Tibial nerve (tissue), 4 donors: ENCODE measurements at places on chromosomes 11 and 22. TPM values are rescaled to one million over a fixed set of nuclear protein-coding genes. Genes with fewer than 3 reads are reported as not detected.

OR6X1 gene
- not detected for total RNA-seq

- no peak overlapping the region for H3K4me3 ChIP-seq
- no peak for DNase-seq
- H3K4me1 ChIP-seq: no peaks in the 10 kb centered on the region
- H3K27me3 ChIP-seq: no peaks in the 10 kb centered on the region
Observed at GRCh38 chr22:30717331-30717921, 22.8 kb downstream of the OSBP2 start.

DNA sequence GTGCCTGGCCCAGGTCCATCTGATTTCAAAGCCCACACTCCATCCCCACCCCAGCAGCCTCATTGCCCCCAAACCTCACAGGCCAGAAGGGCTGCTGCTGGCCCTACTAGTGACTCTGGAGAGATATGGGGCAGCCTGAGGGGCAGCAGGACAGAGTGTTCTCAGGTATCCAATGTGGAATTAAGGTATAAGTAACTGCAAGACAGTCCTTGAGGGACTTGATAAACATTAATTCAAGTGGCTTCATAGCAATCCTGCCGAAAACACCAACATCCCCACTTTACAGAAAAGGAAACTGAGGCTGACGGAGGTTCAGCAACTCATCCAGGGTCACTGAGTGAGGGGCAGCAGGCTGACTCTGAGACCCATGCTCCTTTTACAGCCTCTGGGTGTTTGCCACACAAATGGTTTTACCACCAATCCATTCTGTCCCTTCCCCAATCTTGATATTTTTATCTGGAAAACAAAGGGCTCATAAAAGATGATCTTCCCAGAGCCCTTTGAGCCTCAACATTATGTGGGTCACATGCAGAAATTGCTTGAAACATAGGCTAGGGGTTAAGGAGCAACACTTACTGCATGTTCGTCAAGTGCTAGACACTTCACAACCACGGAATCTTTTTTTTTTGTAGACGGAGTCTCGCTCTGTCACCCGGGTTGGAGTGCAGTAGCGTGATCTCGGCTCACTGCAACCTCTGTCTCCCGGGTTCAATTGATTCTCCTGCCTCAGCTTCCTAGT, 2.3 kb downstream of the NIPSNAP1 start:
- H3K4me1 ChIP-seq: no peaks in the 10 kb centered on the region
- no peak for DNase-seq
- H3K27me3 ChIP-seq: no peaks in the 10 kb centered on the region
- peaks cover 9% of the 10 kb centered on the region for H3K36me3 ChIP-seq
- no peak overlapping the region for H3K27ac ChIP-seq
- H3K4me3 ChIP-seq: no peak overlapping the region

DNA sequence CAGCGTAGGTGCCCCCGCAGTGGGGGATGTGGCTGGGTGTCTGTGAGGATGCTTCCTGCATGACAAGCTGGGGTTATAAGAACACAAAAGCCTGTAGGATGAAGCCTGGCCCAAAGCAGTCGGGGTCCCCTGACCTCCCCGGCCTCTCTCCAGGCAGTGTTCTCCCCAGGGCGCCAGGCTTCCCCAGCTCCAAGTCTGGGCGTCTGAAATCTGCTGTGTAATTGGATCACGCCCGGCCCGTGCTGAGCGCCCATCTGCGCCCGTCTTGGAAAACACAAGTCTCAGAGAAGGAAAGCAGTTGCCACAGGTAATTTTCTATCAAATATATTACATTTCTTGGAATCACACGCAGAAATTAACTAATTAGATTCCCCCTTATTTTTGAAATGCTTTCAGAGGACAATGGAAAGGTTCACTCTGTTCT, 233.3 kb downstream of the CTTN start:
- H3K4me1 ChIP-seq: no peaks in the 10 kb centered on the region
- no peak for DNase-seq
- H3K36me3 ChIP-seq: no peaks in the 10 kb centered on the region
- H3K27me3 ChIP-seq: no peaks in the 10 kb centered on the region
- no peak overlapping the region for H3K27ac ChIP-seq
- no peak overlapping the region for H3K4me3 ChIP-seq

PHF21A gene
- 48.9 TPM for total RNA-seq

- no peaks in the 10 kb centered on the region for H3K36me3 ChIP-seq
- H3K27me3 ChIP-seq: no peaks in the 10 kb centered on the region
- no peak for DNase-seq
- H3K4me3 ChIP-seq: no peak overlapping the region
Observed at GRCh38 chr11:118015385-118015841, 29.2 kb downstream of the IL10RA start.

DNA sequence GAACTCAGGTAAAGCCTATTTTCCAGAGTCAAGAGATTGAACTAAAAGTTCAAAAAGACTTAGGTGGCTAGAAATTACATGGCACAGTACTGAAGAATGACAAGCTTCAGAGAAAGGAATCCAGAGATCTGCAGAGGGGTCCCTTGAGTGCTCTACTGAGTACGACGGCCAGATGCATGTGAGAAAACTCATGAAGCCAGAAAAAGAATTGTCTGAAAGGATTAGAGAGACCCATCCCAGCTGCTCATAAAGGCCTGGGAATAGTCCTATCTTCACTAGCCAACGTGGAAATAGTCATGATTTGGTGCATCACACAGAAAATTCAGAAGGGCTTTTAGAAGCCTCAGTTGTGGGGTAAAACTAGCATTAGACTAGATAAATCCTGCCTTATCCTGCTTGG, 91.3 kb downstream of the SOX6 start:
- no peaks in the 10 kb centered on the region for H3K36me3 ChIP-seq
- DNase-seq: no peak
- H3K4me1 ChIP-seq: no peaks in the 10 kb centered on the region

FERMT3 gene
- 30.2 TPM for total RNA-seq

DNA sequence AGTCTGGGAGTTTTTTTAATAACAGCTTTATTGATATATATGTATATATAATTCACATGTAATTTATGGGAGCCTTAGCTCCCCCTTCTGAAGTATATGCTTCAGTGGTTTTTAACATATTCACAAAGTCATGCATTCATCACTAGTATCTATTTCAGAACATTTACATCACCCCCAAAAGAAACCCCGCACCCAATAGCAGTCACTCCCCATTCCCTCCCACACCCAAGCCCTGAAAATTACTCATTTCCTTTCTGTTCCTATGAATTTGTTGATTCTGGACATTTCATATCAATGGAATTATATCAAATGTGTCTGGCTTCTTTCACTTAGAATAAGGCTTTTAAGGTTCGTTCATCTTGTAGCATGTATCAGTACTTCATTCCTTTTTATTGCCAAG, 35.6 kb upstream of the SYT7 start:
- no peak overlapping the region for H3K27ac ChIP-seq
- no peaks in the 10 kb centered on the region for H3K4me1 ChIP-seq
- H3K27me3 ChIP-seq: peaks cover 45% of the 10 kb centered on the region

UBQLNL gene
- total RNA-seq: 2.0 TPM

APLNR gene
- 12.9 TPM for total RNA-seq

GRCh38 chr11:130437848-130438247, 9.4 kb upstream of the ADAMTS8 start:
- H3K36me3 ChIP-seq: no peaks in the 10 kb centered on the region
- H3K27ac ChIP-seq: no peak overlapping the region
- no peaks in the 10 kb centered on the region for H3K4me1 ChIP-seq
- no peaks in the 10 kb centered on the region for H3K27me3 ChIP-seq

LDHAL6A gene
- total RNA-seq: not detected

PAK1 gene
- 13.9 TPM for total RNA-seq

DNA sequence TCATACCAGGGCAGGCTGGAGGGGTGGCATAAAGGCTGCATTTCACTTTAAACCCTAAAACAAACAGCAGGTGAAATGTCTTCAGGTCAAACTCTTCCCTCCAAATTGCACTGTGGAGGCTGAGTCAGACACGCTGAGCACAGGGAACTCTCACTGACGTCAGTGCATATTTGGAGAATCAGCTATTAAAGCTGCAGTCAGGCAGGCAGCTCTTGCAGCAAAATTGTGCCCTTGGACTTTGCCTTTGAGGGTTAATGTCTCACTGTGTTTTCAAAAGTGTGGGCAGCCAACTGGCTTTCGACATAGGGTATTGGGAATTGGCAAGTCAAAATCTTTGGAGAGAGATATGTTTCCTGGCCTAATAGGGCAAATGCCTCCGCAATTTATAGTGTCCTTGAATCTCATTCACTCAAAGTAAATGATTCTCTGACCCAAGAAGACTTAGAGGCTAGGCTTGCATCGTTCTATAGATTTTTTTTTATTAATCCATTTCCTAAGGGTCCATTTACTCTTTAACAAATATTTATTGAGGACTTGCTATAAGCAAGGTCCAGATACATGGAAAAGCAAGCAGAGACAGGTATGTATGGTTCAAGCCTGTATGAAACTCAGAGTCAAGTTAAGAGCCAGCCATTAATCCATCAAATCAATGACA, 27.7 kb upstream of the SMCO4 start:
- H3K27ac ChIP-seq: no peak overlapping the region
- peaks cover 11% of the 10 kb centered on the region for H3K4me1 ChIP-seq
- no peaks in the 10 kb centered on the region for H3K36me3 ChIP-seq

DNA sequence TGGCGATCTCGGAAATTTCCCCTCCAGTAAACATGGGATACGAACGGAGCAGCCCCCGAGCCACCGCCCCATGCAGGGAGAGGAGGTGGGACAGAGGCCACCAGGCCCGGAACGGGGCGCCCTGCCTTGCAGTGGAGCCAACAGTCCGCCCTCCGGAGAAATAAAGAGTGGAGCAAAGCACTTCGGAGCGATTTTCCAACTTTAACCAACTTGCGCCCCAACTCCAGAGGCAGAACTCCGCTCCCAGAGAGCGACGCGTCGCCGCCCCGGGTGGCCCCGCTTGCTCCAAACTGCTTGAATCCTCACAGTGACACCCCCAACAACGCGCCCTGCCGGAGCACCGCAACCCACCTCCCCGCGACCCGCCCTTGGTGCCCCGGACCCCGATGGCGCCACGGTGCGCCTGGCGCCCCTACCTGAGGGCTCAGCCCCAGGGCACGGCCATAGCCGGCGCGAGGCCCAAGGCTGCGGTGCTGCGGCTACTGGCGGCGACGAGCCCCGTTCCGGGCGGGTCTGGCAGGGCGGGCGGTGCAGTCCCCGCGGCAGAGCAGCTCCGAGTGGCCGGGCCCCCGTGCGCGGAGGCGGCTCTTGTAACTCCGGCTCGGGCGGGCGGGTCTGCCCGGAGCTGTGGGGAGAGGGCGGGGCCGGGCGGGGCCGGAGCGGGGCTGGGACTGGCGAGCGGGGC, at the start of gene AHNAK:
TSS of gene AHNAK (minus strand) at position 563 of the 685 bp plus-strand sequence. CDS start 10,708 bp downstream, outside the sequence.
- peak within 1 kb of the TSS; percentile 95 for H3K4me3 ChIP-seq
- peak within 1 kb of the TSS; percentile 98 for H3K27ac ChIP-seq
- DNase-seq: peak; percentile 87
- no peaks in the 10 kb centered on the region for H3K36me3 ChIP-seq
- H3K4me1 ChIP-seq: peaks cover 44% of the 10 kb centered on the region

- no peak overlapping the region for H3K4me3 ChIP-seq
- no peak for DNase-seq
- H3K4me1 ChIP-seq: no peaks in the 10 kb centered on the region
Observed at GRCh38 chr22:46416520-46416871, 81.0 kb downstream of the TRMU start.

DNA sequence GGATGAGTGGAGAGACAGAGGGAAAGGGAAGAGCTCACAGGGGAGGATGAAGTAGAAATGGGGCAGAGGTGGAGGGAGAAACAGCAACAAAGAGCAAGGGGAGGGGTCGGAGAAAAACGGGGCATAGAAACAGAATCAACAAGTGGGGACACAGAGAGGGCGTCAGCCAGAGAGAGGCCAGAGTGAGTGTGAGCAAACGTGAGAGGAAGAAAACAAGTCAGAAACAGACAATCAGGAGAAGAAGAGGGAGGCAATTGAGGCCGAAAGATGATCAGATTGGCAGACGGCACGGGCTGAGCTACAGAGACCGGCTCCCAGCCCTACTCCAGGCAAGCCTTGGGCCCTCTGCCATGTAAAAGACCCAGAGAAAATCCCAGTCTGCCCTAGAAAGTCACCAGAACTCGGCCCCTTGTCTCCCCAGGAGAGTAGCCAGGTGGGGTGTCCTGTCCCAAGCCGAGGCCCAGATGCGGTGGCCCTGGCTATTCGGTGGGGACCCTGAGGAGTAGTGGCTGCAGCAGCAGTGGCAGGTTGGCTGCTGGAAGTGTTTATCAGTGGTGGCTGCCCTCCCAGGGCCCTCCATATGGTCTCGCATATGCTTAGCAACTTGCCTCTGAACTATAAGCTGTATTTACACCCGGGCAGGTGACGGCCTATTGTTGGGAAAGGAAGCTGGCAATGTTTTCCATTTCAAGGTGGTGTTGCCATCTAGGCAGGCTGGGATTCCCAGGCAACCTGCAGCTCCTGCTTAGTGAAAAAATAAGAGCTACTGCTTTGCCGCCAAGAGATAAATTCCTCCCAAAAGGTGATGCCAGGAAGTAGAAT, 14.8 kb upstream of the TSPAN18 start:
- DNase-seq: no peak
- H3K36me3 ChIP-seq: no peaks in the 10 kb centered on the region
- H3K27me3 ChIP-seq: no peaks in the 10 kb centered on the region
- no peak overlapping the region for H3K4me3 ChIP-seq
- no peaks in the 10 kb centered on the region for H3K4me1 ChIP-seq

- H3K4me3 ChIP-seq: no peak overlapping the region
- H3K27ac ChIP-seq: no peak overlapping the region
- H3K4me1 ChIP-seq: peaks cover 8% of the 10 kb centered on the region
- no peak for DNase-seq
Observed at GRCh38 chr22:23065495-23066122, 4.7 kb upstream of the GNAZ start.

SOX6 gene
- total RNA-seq: 23.8 TPM

DNA sequence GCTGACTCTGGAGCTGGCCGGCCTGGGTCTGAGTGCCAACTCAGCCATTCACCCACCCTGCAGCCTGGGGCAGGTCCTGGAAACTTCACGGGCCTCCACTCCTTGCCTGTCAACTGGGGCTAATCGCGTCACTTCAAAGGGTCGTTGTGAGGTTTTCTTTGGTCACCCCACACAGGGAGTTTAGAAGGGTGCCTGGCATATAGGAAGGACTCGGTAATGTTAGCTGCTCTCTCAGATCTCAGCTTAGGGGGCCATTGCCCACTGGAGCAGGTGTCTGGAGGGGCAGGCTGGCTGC, 7.3 kb downstream of the INCENP start:
- H3K4me1 ChIP-seq: no peaks in the 10 kb centered on the region
- no peaks in the 10 kb centered on the region for H3K27me3 ChIP-seq
- no peak for DNase-seq
- no peak overlapping the region for H3K4me3 ChIP-seq

TMPRSS13 gene
- total RNA-seq: 1.7 TPM

DNA sequence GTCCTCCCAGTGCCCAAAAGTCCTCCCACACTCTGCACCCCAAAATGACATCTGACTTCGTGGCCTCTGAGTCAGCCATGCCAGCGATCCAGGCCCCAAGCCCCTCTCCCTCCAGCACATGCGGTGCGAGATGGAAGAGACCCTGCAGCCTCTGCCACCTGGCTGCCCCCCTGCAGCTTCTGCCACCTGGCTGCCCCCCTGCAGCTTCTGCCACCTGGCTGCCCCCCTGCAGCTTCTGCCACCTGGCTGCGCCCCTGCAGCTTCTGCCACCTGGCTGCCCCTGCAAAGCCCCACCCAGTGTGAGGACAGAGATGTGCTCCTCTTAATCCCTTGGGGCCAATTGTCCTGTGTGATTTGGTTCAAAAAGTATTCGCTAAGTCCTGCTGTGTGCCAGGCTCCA, 68.0 kb downstream of the WNT7B start:
- H3K27ac ChIP-seq: no peak overlapping the region
- no peaks in the 10 kb centered on the region for H3K4me1 ChIP-seq
- no peak overlapping the region for H3K4me3 ChIP-seq
- H3K36me3 ChIP-seq: no peaks in the 10 kb centered on the region
